ENCODE measurements at places on chromosomes 16 and 17.

- no peak for DNase-seq
Measured at GRCh38 chr17:60678118-60678444, 430 bp downstream of the BCAS3 start.

- DNase-seq, result no peak
Measured at GRCh38 chr16:84496991-84497390, 7.5 kb downstream of the MEAK7 start.

GRCh38 chr16:88783391-88784073 lies 1.5 kb downstream of the PIEZO1 start:
- DNase-seq, result no peak

DNA sequence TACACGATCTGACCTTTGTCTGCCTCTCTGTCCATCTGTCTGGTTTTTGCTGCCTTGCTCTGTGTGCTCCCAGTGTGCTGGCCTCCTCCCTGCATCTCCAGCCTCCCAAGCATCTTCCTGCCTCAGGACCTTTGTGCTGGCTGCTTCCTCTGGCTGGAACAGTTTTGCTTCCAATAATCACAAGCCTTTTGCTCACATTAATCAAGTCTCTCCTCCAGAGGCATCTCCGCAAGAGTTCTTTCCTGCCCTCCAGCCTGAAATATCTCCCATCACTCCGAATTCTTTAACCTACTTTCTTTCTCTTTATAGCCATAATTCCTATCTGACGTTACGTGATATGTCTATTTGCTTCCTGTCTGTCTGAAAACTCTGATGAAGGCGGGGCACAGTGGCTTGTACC lies 267.1 kb downstream of the ABCC12 start:
- DNase-seq, result no peak

- DNase-seq, result no peak
Measured at GRCh38 chr17:47208744-47209488, at the start of gene MYL4. TSS of gene MYL4 (plus strand) at chr17:47209348. CDS start at chr17:47209423, 75 bp downstream.

DNA sequence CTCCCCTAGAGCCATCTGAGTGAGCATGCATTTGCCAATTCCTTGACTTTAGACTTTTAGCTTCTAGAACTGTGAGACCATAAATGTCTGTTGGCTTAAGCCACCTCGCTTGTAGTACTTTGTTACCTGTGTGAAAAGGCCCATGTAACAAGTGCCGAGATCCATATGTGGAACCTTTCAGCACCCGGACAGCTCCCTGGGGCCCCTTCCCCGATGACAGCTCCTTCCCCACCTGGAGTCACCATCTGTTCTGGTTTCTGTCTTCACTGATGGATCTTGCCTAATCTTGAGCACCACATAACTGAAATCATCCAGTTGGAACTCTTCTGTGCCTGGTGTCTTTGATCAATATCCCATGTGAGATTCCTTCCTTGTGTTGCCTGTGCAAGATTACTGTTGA lies 78.9 kb upstream of the EEF2KMT start:
- no peak for DNase-seq

- DNase-seq, result no peak
Measured at GRCh38 chr16:3171181-3171854, 16.7 kb upstream of the OR1F1 start.

GRCh38 chr16:50696126-50696525 lies 2.7 kb downstream of the NOD2 start:
- DNase-seq, result no peak

DNA sequence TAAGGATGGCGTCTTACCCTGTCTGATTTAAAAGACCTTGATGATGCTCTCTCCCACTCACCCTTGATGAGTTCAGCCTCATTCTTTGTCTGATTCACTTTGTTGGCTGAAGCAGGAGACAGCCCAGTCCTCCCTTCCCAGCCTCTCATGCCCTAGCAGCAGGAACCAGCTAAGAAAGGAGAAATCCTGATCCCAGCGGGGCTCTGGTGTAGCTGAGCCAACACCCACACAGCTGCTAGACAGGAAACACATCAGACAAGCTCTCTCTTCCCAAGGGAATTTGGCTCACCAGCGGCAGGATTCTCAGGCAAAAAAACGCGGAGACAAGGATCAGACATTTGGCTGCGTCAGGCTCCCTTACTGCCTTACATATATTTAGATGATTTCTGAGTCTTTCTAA lies 211.5 kb downstream of the CDH11 start:
- DNase-seq, result peak; percentile 27

GRCh38 chr16:69417520-69418199 lies 6.8 kb upstream of the CYB5B start:
- no peak for DNase-seq

DNA sequence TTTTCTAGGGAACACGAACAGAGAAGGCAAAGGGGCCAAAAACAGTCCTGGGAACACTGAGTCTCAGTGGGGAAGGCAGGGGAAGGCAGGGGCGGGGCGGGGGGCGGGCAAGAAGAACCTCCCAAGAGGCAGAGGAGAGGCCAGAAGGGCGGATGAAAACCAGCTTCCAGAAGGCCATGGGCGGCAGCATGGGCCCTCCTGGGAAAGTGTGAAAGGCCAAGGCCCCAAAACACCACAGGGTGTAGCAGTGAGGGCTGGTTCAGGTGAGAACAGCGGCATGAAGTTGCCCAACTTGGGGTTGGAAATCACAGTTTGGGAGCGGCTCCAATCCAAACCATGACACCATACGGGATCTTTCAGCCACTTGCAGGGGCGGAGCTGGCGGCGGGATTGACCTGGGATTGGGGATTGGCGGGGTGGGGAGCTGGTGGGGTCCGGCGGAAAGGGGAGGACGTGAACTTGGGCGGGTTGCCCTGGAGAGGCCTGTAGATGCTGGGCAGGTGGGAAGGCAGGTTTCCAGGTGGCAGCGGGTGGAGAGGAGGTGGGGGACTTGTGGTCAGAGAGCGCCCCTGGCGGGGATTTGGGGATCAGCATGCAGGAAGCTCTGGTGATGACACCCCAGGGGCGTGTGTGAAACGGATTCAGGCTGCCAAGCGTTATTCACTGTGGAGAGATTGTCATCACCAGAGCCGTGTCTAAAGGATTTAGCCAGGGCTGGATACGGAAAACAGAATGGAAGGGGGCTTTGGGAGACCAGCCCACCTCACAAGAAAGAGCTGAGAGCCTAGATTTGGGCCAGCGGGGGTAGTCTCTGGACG lies 80.9 kb downstream of the ARHGAP23 start:
- DNase-seq, result peak; percentile 76

- no peak for DNase-seq
Measured at GRCh38 chr17:44383363-44383762, 6.1 kb downstream of the ITGA2B start.

GRCh38 chr16:16062023-16062937 lies 112.9 kb downstream of the ABCC1 start:
- DNase-seq, result no peak

DNA sequence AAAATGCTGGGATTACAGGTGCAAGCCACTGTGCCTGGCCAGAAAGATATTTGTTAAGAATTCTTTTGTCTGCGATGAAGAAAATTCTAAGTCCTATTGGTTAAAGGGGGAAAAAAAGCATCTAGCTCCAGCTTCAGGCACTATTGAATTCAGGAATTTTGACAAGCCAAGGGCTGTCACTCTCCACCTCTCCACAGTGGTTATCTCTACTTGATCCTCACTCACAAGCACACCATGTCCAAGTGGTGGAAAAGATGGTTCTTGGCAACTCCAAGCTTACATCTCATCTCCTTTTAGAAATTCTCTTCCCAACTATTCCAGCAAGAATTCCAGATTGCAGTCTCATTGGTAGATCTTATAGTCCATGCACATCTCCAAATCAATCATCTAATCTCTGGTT lies 7.1 kb downstream of the RBFOX1 start:
- no peak for DNase-seq

DNA sequence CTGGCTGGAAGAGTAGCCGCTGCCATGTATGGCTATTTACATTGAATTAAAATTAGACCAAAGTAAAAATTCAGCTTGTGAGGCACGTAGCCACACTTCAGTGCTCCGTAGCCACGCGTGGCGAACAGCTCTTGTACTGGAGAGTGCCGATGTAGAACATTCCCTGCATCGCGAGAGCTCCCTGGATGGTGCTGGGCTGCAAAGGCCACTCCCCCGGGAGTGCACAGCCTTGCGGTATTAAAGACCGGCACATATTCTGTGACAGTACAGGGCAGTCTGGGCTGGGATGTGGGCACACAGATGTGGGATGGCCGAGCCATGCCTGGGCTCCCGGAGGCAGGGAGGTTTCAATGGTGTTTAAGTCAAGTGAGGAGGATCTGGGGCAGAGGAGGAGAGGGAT lies 102.2 kb downstream of the CMIP start:
- no peak for DNase-seq

GRCh38 chr17:29581583-29582253 lies 7.7 kb downstream of the GIT1 start:
- DNase-seq, result no peak

DNA sequence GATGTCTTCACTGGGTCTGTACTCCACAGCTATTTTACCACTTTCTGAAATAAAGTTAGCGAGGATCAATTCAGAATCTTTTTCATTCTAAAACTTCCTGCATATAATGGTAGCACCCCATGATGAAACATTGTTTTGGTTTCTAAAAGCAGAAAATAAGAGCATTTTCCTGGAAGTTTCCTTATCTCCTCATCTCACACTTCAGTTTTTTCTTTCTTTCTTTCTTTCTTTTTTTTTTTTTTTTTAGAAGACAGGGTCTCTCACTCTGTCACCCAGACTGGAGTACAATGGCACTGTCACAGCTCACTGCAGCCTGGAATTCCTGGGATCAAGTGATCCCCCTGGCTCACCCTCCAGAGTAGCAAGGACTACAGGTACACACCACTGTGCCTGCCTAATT lies 10.3 kb downstream of the RDM1 start:
- DNase-seq, result no peak

DNA sequence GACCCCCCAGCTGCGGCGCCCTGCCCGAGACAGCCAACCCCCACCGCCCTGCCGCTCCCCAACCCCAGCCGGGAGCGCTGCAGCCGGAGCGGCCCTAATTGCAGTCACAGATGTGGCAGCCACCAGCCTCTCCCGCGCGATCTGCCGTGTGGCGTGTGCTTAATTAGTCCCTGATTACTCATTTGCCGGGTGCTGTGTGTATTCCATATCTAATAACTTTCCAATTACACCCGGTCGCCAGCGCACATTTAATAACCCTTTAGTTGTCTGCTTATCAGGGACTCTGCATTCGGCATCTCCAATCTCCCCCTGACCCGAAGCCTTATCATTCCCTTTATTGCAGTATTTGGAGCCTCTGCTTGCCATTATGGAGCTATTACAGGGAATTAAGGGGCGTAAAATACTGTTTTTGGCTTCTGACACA lies 236.7 kb upstream of the CIBAR2 start:
- DNase-seq, result no peak

- DNase-seq, result no peak
Measured at GRCh38 chr17:7357381-7357780, 2.4 kb downstream of the TMEM95 start.

DNA sequence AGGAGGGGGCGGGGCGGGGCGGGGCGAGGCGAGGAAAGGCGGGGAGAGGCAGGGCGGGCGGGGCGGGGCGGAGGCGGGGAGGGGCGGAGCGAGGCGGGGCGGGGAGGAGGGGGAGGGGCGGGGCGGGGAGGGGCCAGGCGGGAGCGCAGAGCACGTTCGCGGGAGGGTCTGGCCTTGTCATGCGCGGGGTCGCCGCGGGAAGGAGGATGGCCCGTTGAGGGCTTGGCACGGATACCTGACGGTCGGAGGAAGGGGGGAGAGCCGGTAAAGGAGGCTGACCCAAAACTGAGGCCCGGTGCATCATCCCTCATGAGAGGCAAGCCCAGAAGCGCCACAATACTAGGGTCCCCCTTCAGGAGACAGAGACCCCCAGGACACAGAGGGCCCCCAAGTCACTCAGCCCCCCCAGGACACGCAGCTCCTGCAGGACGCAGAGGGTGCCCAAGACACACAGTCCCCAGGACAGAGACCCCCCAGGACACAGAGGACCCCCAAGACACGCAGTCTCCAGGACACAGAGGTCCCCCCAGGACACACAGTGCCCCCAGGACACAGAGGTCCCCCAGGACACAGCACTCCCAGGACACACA lies 593 bp upstream of the WDR45B start:
- no peak for DNase-seq

GRCh38 chr16:26457095-26457494 lies 609.6 kb upstream of the C16orf82 start:
- DNase-seq, result no peak

DNA sequence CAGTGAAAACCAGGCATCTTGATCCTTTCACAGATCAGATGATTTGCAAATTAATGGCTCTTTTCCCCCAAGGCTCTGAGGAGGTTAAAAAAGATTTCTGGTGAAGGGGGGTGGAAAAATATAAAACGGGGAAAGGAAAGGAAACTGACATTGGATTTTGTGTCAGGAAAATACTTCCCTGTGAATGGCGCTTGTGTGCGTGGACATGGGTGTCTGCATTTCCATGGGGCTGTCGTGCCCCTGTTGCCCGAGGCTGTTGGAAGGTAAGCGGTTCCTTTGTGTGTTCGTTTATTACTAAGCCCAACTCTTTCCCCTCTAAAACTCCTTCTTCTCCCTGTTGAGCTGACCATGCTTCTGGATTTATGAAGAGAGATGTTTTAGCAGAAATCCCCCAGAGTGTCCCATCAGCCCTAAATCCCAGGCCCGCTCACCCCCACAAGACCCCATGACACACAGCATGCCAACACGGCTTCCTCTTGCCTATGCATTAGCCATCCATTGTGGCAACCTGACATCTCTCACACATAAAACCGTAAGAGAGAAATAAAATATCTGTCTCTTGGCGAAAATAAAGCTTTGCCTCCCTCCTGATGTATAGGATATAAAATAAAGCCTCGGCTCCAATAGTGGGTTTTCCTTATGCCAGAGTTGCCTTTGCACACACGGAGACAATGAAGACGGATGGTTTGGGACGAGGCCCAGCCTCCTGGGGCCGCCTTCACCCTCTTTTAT lies 7.3 kb upstream of the LHX1 start:
- no peak for DNase-seq

DNA sequence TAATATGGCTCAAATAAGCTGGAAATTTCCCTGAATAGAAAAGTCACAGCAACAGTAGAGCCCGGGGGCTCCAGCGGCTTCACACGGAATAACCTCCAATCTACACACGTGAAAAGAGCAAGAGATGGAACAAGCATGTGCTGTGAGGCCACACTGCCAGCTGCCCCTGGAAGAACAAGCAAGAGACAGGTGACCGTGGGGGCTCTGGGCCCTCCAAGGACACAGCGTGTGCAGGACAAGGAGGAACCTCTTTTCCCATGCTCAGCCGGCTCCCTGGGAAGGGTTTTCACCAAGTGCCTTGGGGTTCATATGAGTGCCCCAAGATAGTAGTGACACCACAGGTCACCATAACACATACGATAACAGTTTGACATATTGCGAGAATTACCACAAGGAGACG lies 110.2 kb upstream of the ZNF750 start:
- no peak for DNase-seq

Measured in muscle of arm (tissue), 14 donors.